WTC11 (cell line): ENCODE measurements at places on chromosomes 6 and 20.

GRCh38 chr6:158071121-158072082, 89.7 kb downstream of the SYNJ2 start:
- no peak for DNase-seq

- no peak for DNase-seq
Observed at GRCh38 chr6:27474172-27474465, 1.2 kb upstream of the ZNF184 start.

- DNase-seq = peak; percentile 81
Observed at GRCh38 chr6:41191569-41191968, 9.4 kb downstream of the TREML2 start.

GRCh38 chr20:62405108-62405980, 1.7 kb downstream of the CABLES2 start:
- DNase-seq = peak; percentile 68

- DNase-seq = no peak
Observed at GRCh38 chr6:11386726-11387125, 150.8 kb upstream of the TMEM170B start.

DNA sequence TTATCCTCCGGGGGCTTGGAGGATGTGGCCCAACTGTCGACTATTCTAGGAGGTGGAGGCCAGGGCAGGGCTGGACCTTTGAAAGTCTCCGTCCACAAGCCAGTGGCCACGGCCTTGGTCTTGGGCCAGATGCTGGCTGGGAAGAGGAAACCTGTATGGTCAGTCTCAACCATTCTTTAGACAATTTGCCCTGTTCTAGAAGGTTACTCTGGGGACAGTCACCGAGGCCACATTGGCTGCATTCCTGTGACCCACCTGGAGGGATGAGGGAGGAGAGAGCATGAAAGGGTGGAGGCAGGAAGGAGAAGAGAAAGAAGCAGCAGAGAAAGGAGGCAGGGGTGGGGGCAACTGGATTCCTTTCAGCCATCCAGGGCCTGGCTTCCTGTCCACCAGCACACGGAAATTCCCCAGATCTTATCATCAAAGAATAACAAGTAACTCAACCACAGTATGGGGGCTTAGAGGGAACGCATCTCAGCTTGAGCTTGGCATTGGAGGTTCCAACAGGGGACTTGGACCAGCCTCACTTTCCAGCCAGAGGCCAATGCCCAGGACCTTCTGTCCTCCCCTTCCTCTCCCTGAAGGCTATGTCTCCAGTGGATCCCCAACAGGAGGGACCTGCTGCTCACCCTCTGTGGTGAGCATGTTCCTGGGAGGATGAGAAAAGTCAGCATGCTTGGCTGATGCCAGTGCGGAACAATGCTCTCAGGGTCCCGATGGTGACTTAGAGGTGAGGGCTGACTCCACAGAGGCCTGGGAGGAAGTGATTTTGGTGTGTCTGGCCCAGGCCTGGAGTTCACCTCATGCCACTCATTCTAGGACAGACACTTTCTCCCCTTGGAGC, 30.4 kb downstream of the TGM2 start:
- peak; percentile 6 for DNase-seq

DNA sequence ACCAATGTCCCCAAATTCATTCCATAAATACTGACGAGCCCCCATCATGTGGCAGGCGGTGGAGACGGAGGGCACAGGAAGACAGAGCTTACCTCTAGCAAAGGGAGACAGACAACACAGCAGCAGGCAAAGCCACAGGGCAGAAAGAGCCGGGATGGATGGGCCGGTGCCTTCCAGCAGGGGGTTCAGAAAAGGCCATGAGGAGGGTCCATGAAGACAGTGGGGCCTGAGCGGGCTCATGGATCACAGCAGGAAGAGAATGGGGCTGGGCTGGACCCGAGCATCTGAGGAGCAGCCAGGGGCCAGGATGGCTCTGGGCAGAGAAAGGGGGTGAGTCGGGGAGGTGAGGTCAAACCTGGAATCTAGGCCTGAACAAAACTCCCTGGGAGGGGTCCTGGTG, 42.0 kb downstream of the PREX1 start:
- no peak for DNase-seq

DNA sequence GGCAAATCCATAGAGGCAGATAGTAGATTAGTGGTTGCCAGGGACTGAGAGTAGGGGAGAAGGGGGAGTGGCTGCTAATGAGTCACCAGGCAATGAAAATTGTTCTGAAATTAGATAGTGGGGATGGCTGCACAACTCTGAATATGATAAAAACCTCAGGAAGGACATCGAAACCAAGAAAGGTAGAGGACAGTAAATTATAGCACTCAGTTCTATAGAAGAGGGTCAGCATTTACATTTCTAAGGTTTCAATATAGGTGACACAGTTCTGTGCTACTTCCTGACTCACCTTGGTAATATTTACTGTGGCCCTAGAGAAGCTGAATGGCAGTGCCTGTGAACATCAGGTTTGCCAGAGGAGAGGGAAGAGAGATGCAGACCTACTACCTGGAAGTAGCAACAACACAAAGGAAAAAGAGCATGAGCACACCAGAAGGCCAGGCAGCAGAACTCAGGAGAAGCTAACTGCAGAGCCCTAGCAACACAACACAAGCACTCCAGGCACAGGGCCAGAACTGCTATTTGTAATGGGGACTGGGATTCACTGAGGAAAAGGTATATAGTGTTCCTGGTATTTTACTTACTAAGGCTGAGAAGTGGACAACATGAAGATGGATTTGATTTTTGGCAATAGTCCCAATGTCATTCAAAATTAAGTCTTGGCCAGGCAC, 75.9 kb downstream of the PLCG1 start:
- no peak for DNase-seq
